Stimulated activated CD8-positive, alpha-beta memory T cell treated with anti-CD3 and anti-CD28 coated beads, Interleukin-2, amount 100 ng/mL, for 1 hour (primary cell): ENCODE measurements at places on chromosomes 6 and 20.

DNA sequence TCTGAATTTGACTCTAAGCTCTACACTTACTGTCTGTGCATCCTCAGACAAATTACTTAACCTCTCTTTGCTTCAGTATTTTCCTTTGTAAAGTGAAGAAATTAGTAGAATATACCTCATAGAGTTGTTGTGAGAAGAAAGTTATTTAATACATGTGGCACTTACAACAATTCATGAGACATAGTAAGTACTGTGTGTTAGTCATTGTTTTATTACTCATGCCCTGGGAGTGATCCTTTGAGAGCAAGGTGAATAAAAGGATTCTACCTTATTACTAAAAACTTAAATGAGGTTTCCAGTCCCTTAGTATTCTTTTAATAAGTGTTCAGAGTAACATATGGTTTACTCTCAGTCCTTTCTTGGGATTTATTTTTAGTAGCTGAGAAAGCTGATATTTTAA is 233.6 kb upstream of the MAP3K7 start:
- DNase-seq: no peak

GRCh38 chr6:53432318-53433161 is 83.8 kb upstream of the ELOVL5 start:
- no peak for DNase-seq

DNA sequence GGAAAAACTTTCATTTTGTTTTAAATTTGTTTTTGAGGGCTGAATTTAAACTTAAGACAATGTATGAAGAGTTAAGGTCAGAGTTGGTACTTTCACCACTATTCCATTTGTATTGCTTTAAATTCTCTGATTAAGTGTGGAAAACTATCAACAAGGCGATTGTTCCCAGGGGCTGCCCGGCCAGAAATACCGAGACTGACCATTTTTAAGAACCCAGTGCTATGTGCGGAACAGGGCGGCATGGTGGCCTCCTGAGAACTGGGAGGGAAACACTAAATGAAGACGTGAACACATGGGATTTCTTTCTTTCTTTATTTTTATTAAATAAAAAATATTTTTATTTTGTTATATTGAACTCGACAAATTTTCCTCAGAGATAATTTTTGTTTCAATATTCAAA is 221.2 kb upstream of the QKI start:
- no peak for DNase-seq

GRCh38 chr6:6218759-6219085 is 101.7 kb downstream of the F13A1 start:
- no peak for DNase-seq

- no peak for DNase-seq
Measured at GRCh38 chr6:38150681-38151296, 331.3 kb downstream of the ZFAND3 start.

DNA sequence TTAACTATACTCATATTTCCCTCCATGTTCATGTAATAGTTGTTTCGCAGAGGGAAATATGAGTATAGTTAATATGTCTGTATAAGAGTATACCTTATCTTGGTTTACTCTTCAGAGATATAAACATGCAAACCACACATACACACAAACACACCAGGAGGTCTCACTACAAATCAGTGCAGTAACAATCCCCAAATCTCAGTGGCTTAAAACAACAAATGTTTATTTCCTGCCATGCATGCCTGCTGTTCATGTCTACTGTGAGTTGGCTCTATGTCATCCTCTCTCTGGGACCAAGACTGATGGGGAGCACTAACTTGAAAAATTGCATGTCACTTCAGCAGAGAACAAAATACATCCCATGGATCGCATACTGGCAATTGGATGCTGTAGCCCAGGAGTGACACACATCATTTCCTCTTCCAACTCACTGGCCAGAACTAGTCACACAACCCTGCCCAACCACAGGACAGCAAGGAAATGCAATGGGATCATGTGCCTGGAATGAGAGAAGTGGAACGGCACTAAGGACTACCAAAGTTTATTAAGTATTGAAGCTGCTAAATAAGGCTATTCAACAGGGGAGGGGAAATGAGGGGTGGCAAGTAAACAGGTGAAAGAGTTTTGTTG is 89.0 kb upstream of the DTNBP1 start:
- no peak for DNase-seq

DNA sequence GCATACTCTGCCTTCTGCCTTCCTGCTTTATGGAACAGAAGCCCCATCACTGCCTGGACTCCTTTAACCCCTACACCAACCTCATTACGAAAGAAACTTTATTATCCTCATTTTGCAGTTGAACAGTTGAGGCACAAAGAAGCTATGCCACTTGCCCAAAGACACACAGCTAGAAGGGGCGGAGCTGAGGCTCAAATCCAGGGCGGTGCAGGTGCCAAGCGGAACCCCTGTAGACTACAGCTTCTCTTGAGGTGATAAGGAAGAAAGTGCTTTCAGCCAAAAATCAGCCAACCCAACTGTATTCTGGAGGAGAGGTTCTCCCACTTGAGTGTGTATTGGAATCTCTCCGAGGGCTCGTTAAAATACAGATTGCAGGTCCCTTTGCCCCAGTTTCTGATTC is 90.5 kb downstream of the PRND start:
- no peak for DNase-seq

GRCh38 chr6:83313882-83314281 is 117.0 kb downstream of the ME1 start:
- DNase-seq: no peak

- no peak for DNase-seq
Measured at GRCh38 chr20:62388839-62389600, 2.1 kb downstream of the RPS21 start.
